Effector memory CD4-positive, alpha-beta T cell (primary cell): ENCODE measurements at places on chromosomes 1 and 21.
A peak's percentile ranks its signal among the peaks of the same experiment; 100 is the strongest.

- DNase-seq, result no peak
Observed at GRCh38 chr1:41726899-41727748, 191.6 kb downstream of the HIVEP3 start.

GRCh38 chr1:236576004-236576403 lies 28.3 kb downstream of the HEATR1 start:
- no peak for DNase-seq

DNA sequence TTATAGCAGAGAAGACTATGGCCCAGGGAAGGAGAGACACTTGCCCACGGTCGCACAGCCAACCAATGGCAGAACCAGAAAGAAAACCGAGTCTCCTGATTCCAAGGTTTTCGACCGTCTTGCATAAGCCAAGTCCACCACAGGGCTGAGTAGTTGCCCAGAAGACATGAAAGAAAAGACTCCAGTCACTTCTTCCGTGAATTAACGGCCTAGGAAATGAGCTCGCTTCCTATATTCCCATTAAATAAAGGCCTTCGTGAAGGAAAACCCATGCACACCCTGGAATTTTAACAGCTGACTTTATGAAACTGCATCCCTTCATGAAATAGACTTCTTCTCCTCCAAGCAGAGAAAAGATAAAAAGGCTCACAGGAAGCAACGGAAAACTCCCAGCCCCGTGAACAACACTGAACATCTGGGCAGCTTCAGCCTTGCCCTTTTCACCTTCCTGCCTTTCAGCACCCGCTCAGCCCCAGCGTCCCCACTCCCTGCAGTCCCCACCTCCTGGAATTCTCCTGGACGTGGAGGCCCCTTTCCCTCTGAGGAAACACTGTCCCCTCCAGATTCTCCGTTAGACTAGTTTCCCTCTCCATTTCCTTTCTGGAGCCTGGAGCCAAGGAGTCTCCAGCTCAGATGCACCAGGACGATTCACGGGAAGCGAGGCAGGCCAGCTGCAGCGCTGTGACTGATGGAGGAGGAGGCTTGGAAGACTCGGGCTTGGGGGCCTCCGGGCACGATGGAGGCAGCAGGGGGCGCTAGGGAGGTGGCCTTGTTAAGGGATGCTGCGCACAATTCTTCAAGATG lies 2.7 kb upstream of the MYOC start:
- peak; percentile 9 for DNase-seq

DNA sequence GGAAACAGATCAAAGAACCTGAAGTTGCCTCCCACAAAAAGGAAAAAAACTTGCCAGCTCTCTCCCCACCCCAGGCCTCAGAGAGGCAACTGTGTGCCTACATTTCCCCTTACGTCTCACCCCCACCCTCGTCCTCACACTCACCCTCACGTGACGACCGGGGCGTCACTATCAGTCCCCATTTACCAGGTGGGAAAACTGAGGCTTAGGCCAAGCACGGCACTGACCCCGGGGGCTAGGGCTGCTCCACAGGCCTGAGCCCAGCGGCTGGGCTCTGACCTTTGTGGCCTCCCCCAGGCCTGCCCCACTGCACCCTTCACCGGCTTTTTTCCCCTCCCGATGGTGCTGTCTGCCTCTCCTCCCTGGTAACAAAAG lies 51.5 kb upstream of the RUNX3 start:
- no peak for DNase-seq

GRCh38 chr1:91881280-91881679 lies 4.7 kb downstream of the TGFBR3 start:
- no peak for DNase-seq

DNA sequence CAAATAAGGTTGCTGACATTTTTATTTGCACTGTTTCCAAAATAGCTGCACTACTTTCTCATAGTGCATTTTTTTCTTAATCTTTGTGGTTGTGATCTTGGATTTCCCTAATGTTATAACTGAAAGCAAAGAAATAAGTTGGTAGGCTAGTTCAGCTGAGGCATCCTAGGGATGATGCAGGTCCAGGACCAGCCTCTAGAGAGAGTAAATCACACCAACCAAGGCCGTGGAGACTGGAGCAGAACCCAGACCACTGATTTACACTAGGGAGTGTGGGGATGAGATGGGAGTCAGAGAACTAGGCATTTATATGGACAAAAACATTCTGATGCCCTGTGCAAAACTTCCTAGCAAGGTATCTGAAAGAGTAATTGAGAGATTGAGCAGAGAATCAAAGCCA lies 104.5 kb downstream of the URB2 start:
- no peak for DNase-seq

DNA sequence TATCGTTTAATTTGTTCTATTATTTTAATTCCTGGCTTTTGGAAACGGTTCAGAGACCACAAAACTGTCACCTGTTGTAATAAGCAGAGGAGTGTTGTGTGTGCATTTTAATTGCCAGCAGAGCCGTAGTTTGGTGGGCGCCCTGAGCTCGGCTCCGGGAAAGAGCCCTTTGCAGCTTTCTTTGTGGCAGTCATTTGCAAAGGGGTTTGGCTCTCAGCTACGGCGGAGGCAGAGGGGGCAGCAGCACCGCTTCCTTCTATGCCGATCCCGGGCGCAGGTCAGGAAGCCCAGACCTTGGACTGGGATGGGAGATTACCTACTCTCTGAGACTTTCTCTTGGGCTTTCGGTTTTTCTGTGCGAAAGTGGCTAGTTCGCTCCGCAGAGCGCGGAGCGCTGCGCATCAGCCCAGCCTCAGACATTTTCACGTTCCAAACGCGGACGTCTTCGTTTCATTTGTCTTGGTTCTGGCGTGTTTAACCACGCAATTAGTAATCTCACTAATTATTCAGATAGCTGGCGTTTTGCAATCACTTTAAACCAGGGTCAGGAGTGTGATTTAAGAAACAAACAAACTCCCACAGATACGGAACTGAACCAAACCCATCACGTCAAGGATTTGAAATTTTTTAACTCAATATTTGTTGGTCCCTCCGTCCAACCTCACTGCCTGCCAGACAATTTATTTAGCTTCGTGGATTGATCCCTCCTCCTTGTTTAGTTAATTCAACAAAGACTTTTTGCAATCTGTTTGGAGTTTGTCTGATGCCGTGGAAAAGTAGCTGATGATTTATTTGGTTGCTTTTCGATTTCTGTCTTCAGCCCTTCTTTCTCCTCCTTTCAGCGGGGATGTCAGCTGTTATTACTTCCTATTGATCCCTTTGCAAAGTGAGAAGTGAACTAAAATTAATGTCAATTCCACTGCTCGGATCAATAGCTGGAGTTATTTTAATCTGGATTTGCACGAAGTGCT lies 3.9 kb downstream of the RNF220 start:
- DNase-seq, result no peak

- no peak for DNase-seq
Observed at GRCh38 chr1:61486783-61487536, 238.0 kb downstream of the TM2D1 start.

- DNase-seq, result no peak
Observed at GRCh38 chr1:103517380-103518047, 8.0 kb upstream of the RNPC3 start.

DNA sequence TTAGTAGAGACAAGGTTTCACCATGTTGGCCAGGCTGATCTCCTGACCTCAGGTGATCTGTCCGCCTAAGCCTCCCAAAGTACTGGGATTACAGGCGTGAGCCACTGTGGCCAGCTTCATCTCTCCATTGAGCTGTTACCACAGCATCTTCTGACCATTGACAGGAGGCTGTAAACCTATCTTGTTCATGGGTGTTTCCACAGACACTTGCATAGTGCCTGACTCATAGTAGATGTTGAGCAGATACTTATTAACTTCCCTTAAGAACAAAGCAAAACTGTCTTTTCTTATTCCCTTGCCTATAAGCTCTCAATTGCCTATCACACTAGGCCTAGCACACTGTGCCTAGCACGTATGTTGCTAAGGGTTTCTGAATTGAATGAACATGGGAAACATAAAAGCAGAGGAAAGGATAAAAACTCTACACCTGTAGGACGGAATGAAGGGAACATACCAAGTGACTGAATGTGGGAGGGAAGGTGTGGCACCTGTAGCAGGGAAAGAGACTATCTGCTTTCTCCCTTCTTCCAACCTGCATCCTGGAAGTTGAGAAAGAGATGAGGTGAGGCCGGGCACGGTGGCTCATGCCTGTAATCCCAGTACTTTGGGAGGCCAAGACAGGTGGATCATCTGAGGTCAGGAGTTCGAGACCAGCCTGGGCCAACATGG lies 1.2 kb upstream of the C1orf54 start:
- DNase-seq, result no peak

DNA sequence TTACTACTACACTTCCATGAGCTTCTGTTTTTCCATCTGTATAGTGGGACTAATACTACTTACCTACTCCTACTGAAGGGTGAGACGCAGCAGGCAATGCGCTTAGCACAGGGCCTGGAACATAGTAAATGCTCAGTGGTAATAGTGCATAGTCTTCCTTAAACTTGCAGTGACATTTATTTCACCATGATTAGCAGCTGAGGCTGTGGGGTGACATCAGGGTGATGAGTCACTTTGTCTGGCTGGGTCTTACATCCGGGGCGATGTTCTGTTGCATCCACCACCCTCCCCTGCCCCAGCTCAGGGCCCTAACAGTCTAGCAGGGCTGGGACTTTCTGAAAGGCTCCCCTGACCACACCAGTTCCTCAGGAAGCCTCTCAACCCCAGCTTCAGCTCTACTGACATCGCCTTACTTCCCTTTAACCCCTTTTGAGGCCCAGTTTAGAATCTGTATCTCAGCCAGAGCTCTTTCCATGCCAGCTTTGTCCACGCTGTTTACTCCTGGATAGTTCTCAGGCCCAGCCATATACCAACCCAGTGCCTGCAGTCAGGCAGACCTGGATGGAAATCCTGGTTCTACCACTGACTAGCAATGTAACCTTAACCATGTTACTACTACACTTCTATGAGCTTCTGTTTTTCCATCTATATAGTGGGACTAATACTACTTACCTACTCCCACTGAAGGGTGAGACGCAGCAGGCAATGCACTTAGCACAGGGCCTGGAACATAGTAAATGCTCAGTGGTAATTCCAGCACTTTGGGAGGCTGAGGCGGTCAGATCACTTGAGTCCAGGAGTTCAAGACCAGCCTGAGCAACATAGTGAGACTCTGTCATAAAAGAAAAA lies 66.3 kb downstream of the CD58 start:
- DNase-seq, result peak; percentile 82

DNA sequence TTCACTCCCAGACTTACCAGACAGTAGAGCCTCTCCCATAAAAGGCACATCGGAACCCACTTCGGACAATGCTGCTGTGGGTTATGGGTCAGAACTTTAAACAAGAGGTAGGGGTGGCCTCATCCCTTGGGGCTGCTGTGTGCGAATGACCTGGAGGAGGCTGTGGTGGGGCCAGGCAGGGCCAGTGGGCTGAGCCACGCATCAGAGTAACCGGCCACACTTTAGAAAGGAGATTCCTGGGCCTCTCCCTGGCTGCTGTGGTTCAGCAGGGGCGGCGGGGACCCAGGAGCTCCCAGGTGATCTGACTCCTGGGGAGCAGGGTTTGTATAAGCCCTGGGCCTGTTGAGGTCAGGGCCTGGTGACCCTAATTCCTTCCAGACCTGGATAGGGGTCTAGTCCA lies 110.2 kb upstream of the C1orf174 start:
- DNase-seq, result no peak

DNA sequence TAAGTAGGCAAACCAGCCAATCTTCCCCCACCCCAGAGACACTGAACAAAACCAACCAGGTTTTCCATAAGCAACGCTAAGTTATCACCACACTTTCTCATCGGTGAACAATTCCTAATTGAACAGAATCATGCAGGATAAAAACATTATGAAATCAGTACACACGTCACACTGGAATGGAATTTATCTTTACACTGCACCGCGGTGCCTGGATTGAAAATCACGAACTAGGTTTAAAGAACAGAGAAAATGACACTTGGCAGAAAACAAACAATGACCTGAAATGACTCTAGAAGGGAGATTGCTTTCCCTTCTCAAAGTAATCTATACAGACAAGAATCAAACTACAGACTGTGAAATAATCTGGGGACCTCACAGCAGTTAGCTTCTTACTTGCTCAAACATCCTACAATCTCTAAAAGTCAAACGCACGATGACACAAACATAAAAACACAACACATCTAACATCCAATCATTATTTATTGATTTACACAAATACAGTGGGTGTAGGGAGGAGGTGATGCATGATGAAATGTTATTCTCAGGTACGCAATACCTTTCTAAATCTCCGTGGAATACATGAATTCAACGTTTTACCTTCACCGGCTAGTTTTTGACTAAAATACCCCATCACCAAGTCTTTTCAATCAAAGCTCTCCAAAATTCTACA lies 1.9 kb downstream of the EIF4G3 start:
- DNase-seq, result no peak

- no peak for DNase-seq
Observed at GRCh38 chr1:186093437-186093836, 281.6 kb downstream of the TPR start.

DNA sequence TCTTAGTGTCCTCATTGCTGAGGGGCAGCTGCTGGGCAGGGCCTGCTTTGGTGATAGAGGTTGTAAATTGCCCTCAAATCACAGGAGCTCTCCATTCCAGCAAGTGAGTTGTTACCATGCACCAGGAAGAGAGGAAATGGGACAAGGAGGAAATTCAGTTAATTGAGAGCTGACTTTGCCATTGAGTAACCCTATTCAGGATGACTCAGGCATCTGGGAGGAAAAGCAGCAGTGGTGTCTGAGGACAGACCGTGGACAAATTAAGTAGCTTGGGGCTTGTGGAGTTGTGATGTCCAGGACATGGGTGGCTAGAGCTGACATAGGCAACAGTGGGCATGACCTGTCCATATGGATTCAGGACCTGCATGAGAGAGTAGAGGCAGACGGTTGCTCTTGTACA lies 5.9 kb downstream of the ARHGEF10L start:
- no peak for DNase-seq

DNA sequence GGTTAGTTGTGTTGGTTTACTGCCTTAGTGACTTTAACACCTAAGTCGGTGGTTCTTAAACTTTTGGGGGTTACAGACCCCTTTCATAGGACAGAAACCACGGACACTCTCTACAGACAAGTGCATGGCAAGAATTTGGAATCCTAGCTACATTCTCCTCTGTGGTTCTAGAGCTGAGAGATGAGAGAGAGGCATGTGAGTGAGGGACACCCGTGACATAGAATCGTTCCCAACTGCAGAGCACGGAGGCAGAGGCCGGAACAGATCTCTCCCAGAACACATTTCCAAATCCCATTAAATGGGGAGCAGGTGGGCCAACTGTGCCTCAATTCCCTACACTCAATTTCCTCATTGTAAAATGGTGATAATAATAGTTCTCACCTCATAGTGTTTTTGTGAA lies 60.7 kb downstream of the DAB1 start:
- no peak for DNase-seq

DNA sequence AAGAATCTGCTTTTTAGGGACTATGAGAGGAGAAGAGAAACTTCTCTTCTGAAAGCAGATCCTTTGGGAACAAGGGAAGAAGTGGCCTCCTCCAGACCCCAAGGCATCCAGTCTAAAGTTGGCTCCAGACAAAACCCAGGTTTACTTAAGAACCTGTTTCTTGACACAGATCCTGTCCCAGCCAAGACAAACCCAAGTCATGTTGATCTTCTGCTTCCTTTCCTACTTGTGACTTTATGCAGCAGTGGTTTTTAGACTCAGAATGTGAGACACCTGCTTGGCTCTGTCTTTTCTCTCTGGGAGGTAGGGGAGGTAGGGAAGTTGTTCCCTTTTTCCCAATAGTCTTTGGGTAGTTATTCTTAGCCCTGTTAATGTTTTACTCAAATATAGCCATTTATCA lies 38.3 kb downstream of the ELAPOR1 start:
- no peak for DNase-seq
